Substantia nigra (tissue), 51 donors: ENCODE measurements at places on chromosomes 12 and 14.

- no peak for DNase-seq
Observed at GRCh38 chr12:94710933-94711332, 60.6 kb upstream of the TMCC3 start.

- no peak for DNase-seq
Observed at GRCh38 chr14:31960039-31960438, 117.1 kb upstream of the ARHGAP5 start.

- DNase-seq = no peak
Observed at GRCh38 chr14:96922986-96923385, 125.8 kb downstream of the VRK1 start.

DNA sequence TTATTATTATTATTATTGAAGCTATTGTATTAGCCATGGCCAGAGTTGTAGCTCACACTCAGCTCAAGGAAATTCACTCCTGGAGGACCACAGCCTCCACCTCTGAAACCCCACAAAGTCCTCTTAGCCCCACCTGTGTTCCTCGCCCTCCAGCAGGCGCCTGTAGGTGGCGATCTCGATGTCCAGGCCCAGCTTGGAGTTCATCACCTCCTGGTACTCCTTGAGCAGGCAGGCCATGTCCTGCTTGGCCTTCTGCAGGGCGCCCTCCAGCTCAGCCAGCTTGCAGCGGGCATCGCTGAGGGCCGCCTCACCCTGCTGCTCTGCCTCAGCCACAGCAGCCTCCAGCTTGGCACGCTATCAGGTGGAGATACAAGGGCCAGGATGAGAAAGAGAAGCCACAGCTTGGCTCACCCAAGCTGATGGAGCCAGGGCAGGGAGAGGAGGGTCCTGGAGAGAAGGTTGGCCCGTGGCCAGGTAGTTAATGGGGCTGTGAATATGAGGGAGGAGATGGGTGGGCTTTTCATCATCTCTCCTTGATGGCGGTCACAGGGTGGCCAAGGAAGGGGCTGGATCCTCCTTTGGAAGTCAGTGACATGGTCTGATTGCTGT, 5.1 kb downstream of the KRT85 start:
- DNase-seq = no peak

DNA sequence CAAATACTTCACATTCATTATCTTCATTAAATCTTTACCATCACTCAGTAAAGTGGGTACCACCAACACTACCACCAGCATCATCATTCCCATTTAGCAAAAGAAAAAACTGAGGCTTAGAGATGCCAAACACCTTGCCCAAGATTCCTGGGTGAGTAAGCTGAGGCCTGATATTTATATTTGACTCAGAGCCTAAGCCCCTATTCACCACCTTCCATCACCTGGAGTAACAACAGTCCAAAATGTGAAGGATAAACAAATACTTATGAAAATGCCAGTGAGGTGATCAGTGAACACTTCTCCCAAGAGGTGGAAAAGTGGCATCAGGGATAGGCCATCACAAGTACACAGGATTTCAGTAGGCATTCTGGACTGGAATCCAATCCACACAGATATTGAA, 3.7 kb downstream of the SLC38A1 start:
- no peak for DNase-seq

DNA sequence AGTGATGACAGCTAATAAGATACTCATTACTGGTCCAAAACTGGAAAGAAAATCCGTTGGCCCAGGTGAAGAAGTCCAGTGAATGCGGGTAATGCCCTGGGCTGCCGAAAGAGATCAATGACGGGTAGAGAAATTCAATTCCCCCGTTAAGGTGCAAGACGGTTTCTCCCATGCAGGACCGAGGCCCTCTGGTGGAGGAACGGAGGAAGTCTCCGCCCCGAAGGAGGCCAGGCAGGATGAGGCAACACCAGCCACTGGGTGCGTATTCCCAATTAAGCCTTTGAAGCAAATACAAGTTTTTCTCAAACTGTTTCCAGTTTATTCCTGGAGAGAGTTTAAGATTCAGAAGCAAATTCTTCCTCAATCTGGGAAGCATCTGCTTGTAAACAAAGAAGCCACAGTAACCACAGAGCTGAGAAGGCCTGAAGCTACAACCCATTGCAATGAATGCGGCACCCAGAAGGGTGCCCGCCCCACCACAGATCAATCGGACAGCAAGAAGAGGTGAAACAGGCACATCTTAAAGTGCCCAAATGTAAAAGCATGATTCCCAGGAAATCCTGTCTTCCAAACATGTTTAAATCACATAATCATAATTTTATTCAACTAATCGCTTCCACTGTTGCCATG, 118.5 kb downstream of the TTC7B start:
- peak; percentile 52 for DNase-seq

DNA sequence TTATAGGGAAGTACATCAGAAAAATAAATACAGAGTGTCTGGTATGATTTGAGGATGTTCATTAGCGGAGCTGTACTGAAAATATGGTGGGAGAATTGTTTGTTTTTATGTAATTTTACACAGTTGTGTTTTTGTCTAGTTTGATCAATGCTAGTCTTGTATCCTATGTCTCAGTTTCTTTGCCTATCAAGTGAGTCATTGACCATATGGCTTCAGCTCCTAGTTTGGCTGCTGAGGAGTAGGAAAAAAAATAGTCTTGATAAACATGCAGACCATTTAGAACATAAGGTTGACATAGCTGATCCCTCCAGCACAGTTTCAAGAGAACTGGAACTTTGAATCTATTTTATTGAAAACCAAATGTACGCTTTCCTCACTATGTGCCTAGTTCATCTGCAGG, 1292.1 kb upstream of the FLRT2 start:
- DNase-seq = no peak

DNA sequence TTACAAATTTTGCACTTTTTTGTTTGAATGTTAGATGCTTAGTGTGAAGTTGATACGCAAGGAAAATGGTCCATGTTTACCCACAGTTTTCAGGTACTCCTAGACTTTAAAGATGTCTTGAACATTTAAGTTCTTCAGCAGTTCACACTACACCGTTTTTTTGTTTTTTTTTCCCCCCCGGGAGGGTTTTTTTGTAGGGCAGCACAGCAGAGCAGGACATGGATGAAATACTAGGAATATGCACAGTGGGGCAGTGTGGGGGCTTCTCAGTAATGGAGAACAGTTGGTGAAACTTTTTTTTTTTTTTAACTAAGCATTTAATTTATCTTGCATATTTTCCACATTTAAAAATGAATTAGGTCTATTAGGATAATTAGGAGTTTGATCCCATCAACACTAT, 4.9 kb downstream of the RAN start:
- no peak for DNase-seq

DNA sequence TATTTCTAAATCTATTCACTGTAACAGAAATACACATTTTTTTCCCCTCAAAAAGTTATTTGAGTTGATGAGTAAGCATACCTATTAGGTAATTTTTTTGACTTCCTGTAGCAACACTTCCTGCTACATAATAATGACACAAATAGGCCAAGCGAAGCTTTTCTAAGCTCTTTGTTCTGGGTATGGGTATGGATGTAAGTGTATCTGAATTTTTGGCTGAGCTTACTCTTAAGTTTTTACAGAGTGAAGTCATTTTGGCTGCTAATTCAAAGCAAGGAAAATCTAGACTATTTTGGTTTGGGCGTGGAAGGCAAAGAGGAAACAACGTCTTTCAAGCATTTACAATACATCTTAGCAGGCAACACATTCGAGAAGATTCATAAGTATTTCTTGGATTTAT, 1206.0 kb upstream of the FLRT2 start:
- no peak for DNase-seq

DNA sequence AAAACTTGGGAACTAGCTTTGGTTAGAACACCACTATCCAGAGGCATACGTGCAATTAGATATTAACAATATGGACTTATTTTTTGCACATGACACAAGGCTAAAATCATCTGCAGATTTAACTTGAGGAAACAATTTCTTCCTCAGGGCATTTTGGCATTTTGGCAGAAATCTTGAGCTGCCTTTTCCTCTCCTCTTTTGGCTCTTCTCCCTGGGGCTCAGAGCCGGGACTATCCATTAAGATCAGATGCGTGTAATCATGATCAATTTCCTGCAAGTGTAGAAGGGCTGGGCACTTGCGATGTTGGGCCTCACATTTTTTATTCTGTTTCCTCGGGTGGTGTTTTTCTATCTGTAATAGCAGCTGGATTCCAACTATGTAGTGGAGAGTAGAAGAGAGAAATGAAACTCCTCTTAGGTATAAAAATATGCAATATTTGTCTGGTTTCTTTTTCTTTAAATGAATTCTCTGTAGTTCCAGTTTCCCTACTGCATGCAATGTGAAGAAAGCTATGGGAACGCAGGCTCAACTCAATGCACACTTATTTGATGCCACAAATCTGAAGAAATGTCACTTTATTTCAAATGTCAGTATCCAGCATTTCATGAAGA, 1010.8 kb downstream of the FLRT2 start:
- no peak for DNase-seq

GRCh38 chr12:106112145-106112821, 26.5 kb downstream of the NUAK1 start:
- DNase-seq = no peak

DNA sequence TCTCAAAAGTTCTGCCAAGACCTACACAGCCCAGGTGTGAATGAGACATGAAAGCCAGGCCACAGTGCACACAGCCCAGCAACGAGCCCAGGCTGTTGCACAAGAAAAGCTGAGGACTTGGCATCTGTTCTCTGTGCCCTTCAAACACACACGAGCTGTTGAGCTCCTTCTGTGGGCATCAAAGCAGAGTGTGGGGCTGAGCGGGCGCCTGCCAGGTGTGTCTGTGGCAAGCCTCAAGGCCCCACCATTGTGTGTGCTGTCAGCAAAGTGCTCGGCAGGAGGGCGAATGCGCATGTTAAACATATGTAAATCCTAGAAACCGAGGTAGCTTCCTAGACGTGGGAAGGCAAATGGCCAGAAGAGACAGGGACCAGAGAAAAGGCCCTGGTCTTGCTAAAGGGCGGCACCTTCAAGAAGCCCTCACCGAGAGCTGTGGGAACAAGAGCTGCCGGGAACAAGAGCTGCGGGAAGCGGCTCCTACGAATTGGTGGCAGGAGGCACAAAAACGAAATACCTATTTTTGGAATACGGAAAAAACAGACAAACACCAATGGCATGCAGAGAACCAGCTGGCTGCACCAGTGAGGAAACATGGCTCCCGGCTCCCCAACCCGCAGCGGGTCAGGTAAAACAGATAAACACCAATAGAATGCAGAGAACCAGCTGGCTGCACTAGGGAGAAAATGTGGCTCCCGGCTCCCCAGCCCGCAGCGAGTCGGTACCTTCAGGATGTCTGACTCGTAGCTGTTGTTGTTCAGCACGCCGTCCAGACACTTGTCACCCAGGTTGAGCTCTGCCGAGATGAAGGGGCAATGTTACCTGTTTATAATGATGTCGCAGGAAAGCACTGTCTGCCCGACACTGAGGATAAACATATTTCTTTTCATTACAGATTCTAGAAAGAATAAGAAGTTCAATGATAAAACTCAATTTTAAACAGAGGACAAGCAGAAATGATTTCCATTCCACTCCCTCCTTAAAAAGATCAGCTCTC, 19.0 kb upstream of the GOLGA3 start:
- DNase-seq = no peak

GRCh38 chr12:66159123-66159522, 10.7 kb downstream of the TMBIM4 start:
- no peak for DNase-seq

DNA sequence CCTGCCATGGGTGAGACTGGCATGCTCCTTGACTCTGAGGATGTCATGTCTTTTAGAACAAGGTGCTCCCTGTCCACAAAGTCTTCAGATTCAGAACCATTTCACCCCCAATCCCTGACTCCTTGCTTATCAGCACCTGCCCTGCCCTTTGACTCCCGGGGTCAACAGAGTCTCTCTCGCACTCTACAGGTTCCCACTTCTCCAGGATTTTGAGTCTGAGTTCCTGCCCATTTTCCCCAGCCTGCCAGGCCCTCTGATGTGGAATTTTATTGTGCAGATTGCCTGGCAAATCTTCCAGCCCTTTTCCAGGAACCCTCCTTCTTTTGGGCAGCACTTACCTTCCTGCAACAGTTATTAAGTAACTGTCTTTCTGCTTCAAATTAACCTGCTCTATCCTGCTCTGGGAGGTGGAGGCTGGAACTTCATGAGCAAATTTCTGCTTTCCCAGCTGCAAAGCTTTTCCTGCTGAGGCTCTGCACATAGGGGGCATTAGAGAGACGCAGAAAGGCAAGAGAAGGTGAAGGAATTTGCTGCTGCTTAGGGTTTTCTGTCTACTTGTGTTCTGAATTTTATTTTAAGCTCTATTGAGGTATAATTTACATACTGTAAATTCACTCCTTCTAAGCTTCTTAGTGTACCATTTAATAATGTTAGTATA, 259.1 kb downstream of the PCNX1 start:
- DNase-seq = no peak

DNA sequence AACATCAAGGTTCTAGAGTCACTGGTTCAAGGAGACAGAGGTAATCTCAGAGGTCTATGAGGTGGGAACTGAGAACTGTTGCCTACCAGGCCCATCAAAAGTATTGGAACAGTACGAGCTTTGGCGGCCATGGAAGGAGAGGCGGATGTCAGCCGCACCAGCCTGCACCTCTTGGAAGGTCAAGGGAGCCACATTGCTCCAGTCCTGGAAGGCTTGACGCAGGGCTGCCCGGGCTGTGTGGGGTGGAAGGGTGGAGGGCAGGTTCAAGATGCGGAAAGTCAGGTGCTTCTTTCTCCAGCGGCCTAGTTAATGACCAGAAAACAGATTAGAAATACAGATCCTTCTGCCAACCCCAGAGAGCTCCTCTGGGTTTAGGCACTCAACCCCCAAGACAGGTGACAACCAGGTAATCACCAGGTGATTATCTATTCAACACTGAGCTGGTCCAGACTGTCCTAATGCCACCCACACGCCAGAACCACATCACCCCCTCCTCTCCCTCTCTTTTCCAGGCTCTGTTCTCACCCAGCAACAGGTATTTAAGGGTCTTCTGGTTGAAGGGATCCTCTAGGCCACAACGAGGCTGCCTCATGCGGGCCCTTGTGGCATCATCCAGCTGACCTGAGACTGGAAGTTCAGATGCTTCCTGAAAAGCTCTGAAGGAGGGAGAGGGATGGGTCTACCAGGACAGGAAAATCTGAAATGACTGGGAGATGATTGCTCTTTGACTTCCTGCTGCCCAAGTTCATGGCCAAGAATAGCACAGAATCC, 2.0 kb downstream of the MMP19 start:
- DNase-seq = no peak

- DNase-seq = no peak
Observed at GRCh38 chr12:45572114-45572513, 157.4 kb upstream of the ARID2 start.

DNA sequence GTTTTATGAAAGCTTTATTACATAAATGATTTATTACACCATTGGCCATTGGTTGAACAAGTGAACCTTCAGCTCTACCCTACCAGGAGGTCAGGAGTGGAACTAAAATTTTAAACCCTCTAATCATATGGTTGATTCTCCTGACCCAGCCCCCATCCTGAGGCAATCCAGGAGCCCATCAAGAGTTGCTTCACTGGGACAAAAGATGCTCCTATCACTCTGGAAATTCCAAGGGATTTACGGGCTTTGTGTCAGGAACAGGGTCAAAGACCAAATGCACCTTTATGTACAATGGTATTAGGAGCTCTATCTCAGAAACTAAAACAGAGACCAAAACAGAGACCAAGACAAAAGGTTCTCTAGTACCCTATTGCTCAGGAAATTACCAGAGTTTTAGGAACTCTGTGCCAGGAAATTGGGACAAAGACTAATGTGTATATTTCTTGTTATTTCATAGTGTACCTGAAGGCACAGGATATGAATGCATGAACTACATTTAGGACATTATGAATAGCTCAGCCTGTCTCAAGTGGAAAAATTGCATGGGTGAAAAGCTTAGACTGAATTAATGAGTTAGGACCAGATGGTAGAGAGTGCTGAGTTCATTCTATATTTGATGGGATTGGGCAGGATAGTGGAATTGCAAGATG, 171.7 kb upstream of the FLRT2 start:
- no peak for DNase-seq
